ENCODE measurements at places on chromosomes 2 and 18. TPM values are rescaled to one million over a fixed set of nuclear protein-coding genes. Genes with fewer than 3 reads are reported as not detected.

The CROCC2 gene
- 1.0 TPM for total RNA-seq

The PLEK gene
- total RNA-seq, result not detected

The STAT4 gene
- 1.2 TPM for total RNA-seq

The CASP8 gene
- total RNA-seq, result 22.0 TPM

The L3MBTL4 gene
- not detected for total RNA-seq
